ENCODE measurements at places on chromosomes 6 and 20.

GRCh38 chr20:16350465-16350864, 222.8 kb downstream of the KIF16B start:
- no peak for DNase-seq

DNA sequence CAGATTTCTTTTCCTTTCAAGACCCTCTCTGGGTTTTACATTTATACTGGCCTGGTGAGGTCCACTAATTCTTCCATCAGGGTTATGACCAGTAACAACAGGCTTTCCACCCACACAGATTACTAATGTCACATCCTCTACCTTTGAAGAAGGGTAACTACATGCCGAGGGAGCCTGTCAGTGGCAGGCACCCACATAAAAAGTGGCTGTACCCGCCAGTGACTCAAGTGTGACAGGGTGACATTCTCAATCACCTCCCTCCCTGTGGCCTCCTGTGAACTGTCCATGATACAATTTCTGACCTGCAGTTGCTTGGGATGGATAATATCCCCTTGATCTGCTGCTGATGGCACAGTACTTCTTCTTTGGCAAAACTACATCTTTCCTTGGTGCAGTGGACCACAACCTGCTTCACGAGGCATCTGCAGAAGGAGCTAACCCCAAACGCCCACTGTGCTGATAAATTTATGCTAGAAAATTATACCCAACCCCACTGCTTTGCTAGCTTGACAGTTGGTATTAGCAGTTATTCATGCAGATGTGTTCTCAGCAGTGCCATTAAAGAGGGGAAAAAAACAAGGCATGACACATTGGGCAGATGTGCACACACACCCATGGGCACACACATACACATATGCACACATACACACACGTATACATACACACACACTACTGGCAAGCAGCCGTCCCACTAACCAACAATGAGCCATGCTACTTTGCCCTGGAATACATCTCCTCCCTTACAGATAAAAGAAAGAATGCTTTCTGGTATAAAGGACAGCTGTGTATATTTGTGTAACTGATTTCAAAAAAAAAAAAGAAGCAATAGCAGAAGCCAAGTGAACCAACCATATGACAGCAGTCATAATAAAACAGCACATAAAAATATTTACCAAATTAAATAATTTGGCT, 20.8 kb downstream of the GFOD1 start:
- DNase-seq = no peak

DNA sequence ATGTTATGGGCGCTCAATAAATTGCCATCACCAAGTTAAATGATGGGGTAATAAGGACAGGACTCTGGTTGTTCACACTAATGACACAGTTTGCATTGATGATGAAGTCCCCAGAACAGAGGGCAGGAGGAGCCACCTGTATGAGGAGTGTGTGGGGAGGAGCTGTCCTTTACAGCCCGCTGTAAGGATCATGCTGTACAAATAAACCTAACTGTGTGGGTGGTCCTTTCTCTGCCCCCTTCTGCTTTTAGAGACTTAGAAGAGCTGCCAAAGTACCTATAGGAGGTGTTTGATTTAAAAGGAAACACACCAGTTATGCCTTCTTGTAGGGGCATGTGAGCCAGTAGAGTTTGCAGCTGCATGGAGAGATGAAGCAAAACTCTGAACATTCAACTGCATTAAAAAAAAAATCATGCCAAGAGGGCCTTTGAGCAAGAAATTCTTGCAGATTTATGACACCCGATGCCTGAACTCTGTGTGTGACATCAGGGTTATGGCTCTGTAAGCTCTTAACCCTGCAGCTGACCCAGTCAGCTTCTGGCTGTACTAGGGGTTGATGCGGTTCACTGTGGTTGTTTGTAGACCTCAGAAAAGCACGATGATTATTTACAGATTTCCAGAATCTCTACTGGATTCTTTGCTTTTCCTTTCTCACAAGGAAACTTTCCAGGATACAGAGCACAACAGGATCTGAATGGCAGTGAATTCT, 67.4 kb downstream of the UST start:
- no peak for DNase-seq

DNA sequence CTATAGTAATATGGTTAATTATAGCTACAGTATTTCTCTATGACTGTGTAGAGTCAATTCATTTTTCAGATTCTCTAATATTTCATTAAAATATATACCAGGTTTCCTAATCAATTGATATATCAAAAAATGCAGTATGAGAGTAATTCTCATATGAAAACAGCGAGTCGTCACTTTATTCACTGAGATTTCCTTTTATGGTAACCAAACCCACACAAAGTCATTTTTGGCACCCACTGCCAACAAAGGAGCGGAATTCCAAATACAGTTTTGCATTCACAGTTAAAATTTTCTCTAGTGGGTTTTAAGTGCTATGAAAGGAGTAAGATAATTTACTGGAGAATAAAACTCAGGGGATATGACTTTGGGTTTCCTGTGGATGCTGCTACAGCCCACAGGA, 163.8 kb downstream of the HIVEP2 start:
- no peak for DNase-seq

DNA sequence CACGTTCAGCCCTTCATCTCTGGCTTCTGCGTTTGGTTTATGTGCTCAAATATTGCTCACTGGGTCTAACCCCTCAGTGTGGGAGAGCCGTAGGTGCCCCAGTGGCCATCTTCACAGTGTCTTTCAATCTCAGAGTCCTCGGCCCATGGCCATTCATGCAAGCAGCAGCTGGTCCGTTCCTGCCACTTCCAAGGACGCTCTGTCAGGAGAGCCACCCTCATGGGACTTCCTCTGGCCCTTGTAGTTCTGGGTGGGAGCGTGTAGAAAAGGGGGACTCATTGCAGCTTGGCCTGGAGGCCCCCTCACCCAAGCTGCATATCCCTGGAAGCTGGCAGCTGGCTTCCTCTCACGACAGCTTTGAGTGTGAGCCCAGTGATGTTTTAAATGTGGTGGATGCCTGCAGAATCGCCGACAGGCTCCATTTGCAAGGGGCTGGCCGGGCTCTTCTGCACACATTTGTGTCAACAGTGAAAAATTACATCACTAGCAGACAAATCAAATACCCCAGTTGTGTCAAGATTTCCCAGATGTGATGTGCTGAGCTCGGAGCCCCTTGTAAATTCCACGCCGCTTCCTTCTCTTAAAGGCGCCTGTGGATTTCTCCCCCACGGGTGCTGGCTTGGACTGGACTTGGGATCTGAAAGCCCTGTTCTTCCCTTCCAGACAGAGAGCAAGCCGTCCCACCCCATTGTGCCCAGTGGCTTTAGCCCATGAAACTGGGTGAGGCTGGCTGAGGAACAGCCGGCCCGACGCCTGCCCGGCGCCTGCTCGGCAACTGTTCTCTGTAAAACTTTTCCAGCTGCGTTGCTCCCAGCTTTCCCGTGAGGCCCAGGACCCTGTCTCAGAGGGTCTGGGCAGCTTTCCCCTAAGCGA, 360.1 kb downstream of the TAF4 start:
- no peak for DNase-seq

DNA sequence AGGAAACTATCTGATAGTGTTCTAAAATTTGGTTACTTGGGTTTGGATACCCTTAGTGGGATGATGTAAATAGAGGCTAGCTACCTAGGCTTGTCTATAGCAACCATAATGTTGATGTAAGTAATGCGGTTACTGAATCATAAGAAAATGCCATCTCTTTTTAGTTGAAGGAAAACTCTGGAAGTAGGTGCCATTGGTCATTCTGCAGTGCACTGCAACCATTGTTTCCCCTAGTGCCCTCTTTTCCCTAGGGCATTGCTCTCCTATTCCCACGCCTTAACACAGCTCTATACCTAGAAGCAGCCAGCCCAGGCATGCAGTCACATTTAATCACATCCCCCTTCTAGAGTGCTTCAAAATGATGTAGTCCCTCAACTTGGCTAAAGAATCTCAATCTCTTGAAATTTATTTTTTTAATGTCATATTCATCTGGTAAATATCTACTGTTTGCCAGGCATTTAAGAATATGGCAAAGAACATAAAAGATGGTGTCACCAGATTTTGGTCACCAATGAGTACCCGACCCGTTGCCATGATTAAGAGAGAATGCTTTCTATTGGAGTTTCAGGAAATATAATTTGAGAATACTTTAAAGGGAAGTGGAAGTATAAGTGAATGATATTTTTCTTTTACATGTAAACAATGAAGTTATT, 10.4 kb downstream of the LOC128125822 start:
- DNase-seq = no peak

DNA sequence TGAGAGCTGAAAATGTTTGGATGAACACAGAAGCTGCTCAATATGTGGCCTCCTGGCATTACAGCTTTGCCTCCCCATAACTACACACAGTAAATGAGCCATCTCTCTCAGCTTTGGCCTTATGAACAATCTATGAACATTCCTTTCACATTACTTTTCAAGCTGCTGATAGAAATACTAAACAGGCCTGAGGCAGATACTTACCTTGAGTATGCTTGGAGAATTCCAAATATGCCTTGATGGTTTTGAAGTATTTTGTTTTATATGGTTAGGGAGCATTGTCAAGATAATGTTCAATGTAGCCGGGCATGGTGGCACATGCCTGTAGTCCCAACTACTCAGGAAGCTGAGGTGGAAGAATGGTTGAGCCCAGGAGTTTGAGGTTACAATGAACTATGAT, 104.5 kb downstream of the CD24 start:
- DNase-seq = no peak

DNA sequence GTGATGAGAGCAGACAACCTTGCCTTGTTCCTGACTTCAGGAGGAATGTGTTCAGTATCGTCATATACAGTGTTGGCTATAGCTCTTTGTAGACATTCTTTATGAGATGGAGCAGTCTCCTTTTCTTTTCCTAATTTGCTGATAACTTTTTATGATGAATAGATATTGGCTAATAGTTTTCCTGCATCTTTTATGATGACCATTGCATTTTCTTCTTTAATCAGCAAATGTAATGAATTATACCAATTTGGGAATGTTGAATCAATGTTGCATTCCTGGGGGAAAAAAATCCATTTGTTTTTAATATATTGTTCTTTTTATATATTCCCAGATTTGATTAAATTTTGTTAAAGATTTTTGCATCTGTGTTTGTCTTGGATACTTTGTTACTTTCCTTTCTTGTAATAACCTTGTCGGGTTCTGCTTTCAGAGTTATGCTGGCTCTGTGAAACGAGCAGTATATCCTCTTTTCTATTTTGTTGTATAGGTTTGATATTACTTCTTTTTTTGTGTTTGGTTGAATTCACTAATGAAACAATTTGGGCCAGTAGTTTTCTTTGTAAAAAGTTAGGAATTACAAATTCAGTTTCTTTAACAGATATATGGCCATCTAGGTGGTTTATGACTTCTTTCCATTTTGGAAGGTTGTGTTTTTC, 23.9 kb downstream of the KDM1B start:
- no peak for DNase-seq

DNA sequence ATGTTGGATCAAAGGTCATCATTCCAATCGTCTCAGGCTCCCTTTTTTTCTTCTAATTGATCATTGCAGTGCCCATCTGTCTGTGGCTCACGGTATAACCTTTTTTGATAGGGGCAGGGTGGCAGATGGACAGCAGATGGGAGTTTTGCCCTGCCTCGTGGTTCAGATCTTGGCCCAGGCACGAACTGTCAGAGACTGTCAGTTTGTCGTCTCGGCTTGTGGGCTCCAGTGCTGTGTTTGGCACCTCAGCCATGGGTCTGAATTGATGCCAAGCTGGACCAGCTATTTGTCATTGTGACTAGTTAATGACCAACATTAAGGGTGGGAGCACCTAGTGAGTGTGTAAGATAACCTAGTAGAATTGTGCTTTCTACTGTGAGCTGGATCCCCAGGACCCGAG, 197.6 kb downstream of the PRL start:
- no peak for DNase-seq

- DNase-seq = no peak
Measured at GRCh38 chr6:132060591-132060990, 109.4 kb upstream of the CCN2 start.

DNA sequence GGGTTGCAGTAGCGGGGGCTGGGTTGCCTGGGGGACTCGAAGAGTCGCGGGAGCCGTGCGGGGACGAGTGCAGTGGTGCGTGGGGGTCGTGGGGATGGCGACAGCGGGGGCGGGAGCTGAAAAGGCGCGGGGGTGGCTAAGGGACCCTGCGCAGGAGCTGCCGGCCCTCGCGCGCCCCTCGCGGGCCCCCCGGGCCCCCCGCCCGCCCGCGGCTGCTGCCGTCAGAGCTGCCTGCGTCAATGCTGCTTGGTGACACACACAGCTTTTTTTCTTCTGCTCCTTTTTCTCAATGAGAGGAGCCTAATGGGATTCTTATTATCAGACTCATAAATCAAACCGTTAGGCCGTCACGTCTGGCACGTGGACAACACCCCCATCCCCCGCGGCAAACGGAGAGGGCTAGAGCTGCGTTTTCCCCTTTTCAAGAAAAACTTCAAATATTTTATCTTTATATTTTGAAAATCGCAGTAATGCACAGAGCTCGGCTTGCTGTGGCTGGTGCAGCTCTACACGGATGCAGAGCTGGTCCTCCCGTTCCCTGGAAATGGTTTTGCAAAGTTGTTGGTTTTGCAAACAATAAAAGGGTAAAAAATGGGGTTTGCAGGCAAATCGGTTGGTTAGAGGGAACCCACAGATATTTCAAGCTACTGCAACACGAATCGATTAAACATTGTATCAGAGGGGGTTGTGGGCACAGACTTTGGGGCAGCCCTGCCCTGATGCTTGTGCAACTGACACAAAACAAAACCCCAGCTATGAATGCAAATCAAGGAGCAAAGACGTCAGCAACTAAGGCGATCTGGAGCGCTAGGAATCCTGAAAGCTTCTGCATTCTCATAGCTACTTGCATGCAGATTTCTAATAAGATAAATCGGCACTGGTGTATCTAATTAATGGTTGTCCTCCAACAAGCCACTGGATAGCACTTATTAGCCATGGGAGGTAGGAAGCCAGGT, 161.4 kb downstream of the TBXT start:
- no peak for DNase-seq

- no peak for DNase-seq
Measured at GRCh38 chr6:53201270-53201669, 52.6 kb upstream of the GCM1 start.

DNA sequence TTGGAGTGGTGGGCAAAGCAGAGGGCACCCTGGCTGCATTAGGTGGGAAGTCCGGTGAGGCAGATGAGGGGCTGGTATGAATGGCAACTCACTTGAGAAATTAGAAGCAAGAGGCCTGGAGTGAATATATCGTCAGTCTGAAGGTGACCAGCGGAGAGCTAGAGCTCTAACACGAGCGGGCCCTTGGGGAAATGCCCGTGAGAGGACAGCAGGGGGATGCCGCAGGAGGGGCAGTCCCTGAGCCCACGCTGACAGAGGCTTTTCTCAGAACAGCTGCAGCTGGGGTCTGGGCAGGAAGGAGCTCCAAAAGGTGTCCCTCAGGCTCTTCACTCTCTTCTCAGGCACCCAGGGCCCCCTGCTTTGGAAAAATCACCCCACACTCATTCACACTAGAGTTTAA, 32.0 kb upstream of the CD93 start:
- DNase-seq = no peak
